Activated CD4-positive, CD25-positive, alpha-beta regulatory T cell (primary cell): ENCODE measurements at places on chromosomes 5 and 9.

GRCh38 chr5:127423173-127423798 lies 94.2 kb upstream of the PRRC1 start:
- DNase-seq: no peak

DNA sequence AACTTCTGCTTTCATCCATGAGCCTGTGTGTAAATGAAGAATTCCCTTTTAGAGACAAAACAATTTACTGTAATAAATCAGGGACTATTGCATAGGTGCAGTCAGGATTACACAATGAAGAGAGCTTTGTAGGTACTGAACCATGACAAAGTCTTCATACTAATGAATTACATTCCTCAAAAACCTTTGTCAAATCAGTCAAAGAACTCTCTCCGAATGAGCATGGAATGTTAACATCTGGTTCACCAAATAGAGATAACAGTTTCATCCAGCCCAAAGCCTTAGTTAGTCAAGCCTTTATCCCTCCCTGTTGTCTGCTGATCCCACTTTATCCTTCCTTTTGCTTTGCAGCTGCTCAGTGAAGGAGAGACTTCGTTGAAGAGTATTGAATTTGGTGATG lies 62.9 kb upstream of the DMRTA1 start:
- no peak for DNase-seq

DNA sequence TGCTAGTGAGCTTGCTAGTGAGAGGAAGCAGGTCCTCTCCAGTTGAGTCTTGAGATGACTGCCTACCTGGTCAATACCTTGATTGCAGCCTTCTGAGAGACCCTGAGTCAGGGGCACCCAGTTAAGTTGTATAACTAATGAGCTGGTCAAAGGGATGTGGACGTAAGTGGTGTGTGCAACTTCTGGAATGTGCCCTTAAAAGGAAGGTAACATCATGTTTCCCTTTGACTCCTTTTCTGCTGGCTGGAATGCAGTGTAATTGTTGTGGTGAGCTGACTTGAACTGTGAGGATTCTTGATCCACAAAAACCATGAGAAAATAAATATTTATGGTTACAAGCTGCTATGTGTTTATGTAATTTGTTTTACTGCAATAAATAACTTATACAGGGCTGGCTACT lies 2.4 kb upstream of the SNX2 start:
- no peak for DNase-seq

- DNase-seq: no peak
These were observed 15.0 kb downstream of the CYFIP2 start for GRCh38 chr5:157280927-157281326.

DNA sequence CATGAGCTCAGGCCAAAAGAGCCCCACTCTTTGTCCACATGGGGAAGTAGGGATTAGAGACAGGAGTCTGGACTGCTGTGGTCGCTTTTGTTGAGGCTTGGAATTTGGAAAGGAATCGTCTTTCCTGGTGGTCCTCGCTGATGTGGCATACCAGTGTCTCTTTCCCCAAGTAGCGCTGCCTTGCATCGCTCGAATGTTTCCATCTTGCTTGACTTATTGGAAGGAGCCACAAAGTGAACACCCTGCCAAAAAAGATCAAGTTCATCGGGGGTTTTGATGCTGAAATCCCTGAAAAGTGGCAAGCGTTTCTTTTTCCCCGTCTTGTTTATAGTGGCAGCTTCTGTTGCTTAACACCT lies 161.3 kb downstream of the MACROH2A1 start:
- no peak for DNase-seq

GRCh38 chr5:172920995-172921394 lies 38.2 kb upstream of the RPL26L1 start:
- no peak for DNase-seq

DNA sequence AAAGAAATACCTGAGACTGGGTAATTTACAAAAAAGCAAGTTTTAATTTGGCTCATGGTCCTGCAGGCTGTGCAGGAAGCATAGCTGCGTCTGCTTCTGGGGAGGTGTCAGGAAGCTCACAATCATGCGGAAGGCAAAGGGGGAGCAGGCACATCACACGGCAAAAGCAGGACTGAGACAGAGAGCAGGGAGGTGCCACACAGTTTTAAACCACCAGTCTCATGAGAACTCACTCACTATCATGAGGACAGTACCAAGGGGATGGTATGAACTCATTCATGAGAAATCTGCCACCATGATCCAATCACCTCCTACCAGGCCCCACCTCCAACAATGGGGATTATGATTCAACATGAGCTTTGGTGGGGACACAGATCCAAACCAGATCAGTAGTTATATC lies 96.2 kb downstream of the OSTF1 start:
- DNase-seq: no peak

DNA sequence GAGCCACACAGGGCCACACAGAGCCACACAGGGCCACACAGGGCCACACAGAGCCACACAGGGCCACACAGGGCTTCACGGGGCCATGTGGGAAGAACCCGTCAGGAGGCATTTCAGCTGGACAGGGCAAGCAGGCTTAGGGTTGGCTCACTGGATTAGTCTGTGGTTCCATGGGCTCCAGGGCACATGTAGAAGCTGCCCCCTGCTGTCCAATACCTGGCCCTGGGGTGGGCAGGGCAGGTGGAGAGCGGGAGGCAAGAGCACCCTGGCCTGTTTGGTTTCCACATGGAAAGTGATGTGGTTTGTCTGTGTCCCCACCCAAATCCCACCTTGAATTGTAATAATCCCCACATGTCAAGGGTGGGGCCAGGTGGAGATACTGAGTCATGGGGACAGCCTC lies 16.4 kb upstream of the LPCAT1 start:
- no peak for DNase-seq

DNA sequence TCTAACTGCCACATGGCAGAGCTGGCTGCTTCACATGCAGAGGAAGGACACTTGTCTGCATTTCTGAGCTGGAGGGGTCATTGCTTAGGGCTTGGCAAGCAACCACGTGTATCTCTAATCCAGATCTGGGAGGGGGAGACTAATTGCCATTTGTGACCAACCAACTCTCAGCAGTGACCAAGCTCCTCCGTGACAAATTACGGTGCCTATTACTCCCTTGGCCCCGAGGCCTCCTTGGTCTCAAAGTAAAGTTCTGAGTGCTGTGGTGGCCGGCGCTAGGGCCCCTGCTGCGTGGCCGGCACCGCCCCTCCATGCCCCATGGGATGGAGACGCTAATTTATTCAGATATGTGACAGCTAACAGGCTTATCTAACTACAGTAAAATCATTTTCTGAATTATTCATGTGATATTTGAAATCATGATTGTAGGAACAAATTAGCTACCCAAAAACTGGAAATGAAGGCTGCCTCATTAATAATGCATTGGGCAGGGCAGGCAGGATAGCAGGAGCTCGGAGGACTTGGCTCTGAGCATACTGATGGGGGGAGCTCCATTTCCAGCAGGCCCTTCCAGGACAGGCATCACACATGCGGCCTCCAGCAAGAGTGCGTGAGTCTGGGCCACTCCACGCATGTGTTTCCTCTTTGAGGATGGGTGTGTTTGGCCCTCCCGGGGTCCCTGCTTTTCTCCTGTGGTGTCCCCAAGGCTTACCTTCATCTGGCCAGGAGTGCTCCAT lies 67.7 kb downstream of the C5orf15 start:
- no peak for DNase-seq
